ENCODE measurements at places on chromosomes 5 and 9. TPM values are rescaled to one million over a fixed set of nuclear protein-coding genes. Genes with fewer than 3 reads are reported as not detected.

DNA sequence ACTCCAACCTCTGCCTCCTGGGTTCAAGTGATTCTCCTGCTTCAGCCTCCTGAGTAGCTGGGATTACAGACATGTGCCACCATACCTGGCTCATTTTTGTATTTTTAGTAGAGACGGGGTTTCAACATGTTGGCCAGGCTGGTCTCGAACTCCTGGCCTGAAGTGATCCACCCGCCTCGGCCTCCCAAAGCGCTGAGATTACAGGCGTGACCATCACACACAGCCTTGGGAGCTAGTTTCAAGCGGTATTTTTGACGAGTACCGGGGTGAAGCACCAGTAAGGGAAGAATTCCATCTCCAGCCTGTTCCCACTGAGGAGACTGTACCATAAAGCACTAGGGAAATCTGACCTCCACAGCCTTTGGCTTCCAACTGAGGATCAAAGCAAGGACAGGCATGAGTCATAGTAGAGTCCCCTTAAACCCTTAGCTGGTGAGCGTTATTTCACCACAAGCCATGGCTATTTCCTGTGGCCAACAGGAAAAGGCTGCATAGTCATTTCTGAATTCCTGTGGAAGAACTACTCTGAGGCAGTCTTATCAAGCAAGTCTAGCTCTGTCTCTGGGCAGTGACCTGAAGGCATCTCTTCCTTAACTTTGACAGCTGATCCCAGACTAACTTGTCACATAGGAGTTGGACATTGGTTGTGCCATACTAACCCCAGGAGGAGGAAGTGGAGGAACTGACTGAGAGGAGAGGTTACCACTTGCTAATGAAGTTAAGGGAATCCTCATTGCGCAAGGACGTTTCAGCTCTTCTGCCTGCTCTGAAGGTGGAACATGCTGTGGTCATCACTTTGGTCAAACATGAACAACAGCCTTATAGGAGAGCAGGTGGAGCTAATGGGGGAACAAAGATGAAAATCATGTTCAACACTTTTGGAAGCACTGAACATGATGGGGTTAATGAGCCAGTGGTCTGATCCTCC lies 85.8 kb upstream of the DMRT1 start:
- DNase-seq, result no peak

- DNase-seq, result no peak
These were observed at the start of gene FBLL1 for GRCh38 chr5:168528521-168529373. TSS of gene FBLL1 (plus strand) at chr5:168529305. CDS start at chr5:168529505, 200 bp downstream.

GRCh38 chr9:12878351-12878978 lies 103.6 kb downstream of the LURAP1L start:
- DNase-seq, result no peak

Gene C9orf153
- 0.33 TPM for total RNA-seq

Gene CER1
- not detected for total RNA-seq

DNA sequence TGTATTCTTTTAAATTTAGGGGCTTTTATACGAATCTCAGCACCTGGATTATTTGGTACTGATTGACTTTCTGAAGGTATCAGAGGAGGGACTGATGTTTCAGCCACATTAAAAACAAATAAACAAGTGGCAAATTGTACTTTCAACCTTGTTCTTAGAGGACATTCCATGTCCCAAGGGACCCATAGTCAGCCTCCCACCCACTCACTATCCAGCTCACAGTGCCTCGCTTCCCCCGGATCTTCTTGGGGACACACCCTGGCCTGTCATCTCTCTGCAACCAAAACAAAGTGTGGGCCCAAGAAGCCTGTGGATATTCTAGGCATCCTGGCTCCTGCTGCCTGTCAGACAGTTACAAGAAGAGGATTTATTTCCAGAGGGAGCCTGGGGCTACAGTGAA lies 8.8 kb upstream of the BOD1 start:
- no peak for DNase-seq

DNA sequence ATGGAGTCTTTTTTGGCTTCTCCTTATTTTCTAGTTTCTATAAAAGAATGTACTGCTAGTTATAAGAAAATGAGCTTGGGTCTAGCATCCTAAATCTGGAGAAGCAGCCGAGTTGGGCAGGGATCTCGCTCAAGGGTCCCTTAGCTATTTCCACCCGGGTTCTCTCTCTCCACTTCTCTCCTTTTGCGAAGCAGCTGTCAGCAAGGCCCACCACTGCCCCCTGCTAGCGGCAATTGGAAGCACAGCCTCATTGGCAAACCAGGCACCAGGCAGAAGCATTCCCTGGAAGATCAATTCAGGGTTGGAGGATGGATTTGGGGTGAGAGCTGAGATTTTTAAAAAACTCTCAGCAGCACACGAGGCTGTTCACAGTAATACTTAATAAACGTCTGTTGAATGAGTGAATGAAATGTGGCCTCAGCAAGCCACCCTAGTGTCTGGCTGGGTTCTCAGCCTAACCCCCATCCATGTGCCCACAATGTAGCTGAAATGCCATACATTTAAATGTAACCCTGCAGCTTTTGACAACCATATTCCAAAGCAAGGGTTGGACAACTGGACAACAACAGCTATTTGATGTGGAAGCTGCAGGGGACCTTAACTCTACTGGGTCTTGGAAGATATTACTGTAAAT lies 34.6 kb upstream of the TNIP1 start:
- DNase-seq, result peak; percentile 67

DNA sequence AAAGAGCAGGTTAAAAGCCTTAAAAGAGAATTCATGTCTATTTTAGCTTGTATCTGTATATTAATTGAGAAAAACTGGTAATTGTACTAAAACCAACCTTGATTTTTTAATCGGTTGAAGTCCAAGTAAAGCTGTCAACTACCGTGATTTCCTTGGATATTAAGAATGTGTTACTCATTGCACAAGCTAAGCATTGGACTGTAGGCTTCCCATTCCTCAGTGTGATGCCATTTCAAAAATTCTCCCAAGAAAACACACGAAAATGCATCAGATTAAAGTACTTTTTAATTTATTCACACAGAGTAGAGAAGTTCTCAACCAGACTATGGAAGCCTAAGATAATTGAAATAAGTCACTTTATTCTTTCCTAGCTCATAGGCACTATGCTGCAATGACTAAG lies 761.4 kb upstream of the TYRP1 start:
- no peak for DNase-seq

Gene BTNL8
- not detected for total RNA-seq

DNA sequence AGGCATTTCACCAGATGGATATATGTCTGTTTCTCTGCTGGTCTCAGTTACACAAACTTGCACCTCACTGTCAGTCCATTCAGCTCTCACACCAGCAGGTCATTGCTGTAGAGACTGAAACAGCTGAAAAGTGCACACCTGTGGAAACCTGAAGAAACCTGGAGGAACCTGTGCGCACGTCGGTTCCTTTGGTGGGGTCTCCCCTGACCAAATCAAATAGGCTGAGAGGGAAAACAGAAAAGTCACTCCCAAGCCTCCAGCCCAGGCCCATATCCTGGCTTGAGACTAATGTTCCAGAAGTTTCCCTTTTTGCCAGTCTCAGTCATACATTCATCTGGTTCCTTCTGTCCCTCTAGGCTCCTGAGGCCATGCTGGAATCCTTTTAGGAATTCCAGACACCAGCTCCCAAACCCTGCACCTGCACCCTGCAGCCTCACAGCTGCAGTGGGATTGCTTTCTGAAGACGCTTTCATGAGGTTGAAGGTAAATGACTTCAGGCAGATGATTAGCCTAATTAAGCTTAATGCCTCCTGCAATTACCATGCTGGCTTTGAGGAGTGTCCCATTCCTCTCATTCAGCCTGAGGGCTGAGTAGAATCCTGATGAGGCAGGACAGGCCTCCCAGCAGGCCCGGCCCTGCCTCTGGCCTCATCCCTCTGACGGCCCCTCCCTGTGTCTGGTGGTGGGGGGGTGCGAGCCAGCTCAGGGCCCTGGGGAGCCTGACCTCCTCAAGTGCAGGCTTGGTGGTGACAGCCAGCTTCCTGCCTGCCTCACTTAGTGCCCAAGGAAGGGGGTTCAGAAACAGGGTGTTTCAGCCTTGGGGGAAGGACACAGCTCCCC lies 24.3 kb upstream of the CXCL14 start:
- DNase-seq, result no peak

Gene POLK
- 36.9 TPM for total RNA-seq
